Stimulated activated CD8-positive, alpha-beta memory T cell treated with anti-CD3 and anti-CD28 coated beads, Interleukin-2, amount 100 ng/mL, for 1 hour (primary cell): ENCODE measurements at places on chromosomes 1 and 21.

- no peak for DNase-seq
Observed at GRCh38 chr1:153357076-153357852, 390 bp upstream of the S100A9 start.

DNA sequence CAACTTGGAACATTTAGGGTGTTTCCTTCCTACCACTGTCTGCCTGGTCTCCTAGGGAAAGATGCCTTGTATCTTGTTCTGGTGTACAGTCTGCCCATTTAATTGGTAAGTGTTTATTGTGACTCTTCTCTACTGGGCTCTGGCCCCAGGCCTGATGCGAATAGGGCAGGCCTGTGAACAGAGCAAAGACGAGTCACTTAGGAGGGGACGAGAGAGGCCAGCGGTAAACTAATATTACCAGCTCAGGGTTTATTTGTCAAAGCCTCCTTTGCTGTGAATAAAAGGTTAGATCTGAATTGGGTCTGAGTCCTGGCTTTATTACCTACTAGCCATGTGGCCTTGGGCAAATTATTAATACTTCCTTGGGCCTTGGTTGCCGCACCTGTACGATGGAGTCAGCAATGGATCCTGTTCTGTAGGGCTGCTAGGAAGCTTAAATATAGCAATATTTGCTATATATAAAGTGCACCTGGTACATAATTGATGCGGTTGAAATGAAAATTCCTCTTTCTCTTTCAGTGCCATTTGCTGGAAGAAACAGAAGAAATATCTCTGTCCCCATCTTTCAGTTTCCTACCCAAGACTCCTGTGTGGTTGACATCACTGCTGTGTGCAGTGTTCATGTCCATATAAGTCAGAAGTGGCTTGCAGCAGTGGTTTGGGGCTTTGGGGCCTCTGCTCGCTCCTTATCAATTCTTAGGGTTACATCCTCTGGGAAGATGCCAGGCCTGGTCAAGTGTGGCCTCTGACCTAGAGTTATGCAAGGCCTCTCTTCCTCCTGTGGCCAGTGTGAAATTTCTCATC lies 32.4 kb downstream of the MAPKAPK2 start:
- DNase-seq = no peak

DNA sequence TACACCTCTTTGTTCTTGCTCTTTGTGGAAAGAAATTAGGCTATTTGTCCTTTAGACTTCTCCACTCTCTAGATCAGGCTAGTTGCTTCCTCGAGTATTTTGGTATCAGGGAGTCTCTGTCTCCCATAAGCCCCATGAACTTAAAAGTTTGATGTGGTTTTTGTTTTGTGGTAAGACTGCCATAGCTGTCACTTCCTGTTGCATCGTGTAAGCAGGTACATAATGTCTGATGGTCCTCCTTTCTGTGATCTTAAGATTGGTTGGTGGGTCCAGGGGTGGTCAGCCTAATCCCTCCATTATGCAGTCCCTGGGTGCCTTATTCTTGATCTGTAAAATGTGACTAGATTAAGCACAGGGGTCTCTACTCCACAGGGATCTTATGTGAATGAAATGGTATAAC lies 23.1 kb downstream of the CD53 start:
- DNase-seq = no peak

GRCh38 chr1:29912425-29912824 lies 676.1 kb downstream of the PTPRU start:
- DNase-seq = no peak

DNA sequence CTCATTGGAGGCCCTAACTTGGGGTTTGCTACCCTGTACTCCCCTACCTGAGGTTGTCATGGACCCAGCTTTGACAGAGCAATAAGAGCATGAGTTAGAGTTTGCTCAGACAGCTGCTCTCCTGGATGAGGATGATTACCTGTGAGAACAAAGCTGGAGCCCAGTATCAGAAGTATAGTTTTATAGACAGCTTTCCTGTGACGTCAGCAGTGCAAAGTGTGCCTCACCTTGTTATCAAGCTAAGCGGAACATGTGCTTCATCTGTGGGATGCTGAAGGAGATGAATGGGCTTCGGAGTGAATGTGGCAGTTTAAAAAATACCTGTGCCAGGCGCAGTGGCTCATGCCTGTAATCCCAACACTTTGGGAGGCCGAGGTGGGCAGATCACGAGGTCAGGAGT lies 5.4 kb upstream of the WDR47 start:
- DNase-seq = no peak

DNA sequence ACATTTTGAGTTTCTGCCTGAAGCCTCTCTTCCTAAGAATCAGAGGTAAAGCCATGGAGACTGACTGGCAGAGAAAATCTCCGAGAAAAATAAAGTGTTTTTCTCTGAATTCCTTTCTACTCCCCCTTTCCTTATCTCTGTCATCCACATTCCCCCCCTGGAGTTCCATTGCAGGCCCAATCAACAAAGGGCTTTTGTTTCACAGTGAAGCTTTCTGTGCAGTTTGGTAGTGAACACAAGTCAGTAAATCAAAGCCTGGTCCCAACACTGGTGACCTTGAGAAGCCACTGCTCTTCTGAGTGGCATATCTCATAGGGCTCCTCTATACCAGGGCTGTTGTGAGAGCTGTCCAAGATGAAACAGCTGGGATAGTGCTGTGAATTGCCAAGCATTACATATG lies 228.4 kb downstream of the SEC16B start:
- no peak for DNase-seq

DNA sequence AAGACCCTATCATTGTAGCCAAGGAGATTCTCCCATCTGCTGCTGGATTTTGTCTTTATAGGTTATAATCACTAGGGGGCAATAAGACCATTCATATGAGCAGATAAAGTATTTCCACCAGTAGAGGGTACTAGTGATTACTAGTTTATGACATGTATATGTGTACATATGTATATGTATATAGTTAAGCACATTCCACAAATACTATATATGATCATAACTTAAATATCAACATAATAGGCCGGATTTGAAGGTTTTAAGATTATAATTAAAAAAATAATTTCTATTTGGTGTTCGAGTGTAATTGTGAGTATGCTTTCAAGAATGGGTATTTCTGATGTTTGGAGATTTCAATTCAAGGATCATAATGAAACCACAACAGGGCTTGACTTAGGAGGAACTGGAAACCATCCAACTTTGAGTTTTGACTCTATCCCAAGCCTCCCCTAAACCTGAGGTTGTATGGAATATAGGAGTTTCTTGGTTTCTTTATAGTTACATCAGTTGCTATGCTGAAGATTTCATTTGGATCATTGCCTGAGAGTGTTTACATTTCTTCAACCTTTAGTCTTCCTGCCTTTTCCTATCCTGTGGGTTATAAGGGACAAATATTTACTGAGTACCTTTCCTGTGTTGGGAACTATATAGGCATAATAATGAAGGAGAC lies 16.9 kb downstream of the TCEANC2 start:
- DNase-seq = no peak

- DNase-seq = no peak
Observed at GRCh38 chr1:66778969-66779368, 22.1 kb downstream of the INSL5 start.

DNA sequence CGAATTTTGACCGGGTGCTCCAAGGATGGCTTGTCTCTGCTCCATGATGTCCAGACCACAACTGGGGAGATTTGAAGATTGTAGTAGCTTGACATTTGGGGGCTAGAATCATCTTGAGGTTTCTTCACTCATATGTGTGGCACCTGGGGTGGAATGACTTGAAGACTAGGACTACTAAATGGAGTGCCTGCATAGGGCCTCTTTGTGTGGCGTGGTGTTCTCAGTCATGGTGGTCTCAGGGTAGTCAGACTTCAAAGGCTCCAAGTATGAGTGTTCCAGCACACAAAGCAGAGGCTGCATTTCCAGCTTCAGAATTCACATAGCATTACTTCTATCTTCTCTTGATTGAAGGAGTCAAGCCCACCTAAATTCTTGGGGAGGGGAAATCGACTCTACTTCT lies 16.8 kb downstream of the ATF6 start:
- DNase-seq = no peak

GRCh38 chr21:25501462-25501861 lies 105.8 kb downstream of the MRPL39 start:
- no peak for DNase-seq

- no peak for DNase-seq
Observed at GRCh38 chr1:84110629-84111028, 33.4 kb upstream of the PRKACB start.

DNA sequence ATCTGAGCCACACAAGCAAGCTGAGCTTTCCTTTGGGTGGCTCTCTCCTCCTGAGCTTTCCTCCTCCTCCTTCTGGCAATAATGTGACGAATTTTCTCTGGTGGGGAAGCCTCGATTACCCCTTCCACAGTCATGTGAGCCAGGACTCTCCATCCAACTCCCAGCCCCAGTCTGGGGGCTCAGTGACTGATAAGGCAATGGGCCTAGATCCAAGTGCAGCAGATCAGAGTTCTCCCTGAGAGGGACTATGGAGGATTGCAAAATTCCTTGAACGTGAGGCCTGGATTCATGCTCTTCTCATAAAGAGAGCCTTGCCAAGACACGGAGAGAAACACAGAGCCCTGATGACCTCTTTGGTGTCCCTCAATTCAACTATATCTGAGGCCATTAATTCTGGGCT lies 31.3 kb upstream of the TRIM67 start:
- no peak for DNase-seq

GRCh38 chr1:71157151-71157550 lies 76.3 kb upstream of the ZRANB2 start:
- no peak for DNase-seq

DNA sequence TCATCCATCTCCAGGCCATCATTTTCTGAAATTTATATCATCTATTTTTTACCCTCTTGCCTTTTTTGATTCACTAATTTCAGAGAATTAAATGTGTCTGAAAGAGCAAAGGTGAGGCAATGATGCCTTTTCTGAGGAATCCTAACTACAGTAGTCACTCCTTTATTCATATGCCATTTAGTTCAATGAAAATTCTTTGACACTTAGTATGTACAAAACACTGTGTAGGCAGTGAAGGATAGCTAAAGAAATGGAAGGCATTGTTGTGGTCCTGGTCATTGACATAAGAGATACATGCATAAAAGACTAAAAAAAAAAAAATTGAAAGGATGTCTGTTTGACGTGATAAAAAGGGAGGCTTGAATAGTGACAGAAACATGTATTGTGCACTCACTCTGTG lies 171.9 kb upstream of the BEND5 start:
- no peak for DNase-seq

DNA sequence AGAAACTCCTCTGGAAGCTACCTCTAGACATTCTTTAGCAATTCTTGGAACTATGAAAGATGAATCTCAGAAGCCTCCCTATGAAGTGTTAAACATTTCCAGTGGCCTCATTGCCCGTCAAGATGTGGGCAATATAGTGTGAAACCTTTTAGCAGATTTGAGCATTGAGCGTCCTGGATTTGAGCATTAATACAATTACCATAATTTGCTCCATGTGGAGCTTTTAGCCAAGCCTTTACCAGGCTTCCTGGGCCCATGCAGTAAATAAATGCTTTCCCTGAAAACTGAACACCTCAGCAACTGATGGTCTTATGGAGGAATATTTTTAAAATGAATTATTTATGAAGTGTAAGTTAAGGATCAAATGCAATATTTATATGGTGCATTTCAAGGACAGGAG lies 162.0 kb downstream of the FGGY start:
- DNase-seq = no peak

DNA sequence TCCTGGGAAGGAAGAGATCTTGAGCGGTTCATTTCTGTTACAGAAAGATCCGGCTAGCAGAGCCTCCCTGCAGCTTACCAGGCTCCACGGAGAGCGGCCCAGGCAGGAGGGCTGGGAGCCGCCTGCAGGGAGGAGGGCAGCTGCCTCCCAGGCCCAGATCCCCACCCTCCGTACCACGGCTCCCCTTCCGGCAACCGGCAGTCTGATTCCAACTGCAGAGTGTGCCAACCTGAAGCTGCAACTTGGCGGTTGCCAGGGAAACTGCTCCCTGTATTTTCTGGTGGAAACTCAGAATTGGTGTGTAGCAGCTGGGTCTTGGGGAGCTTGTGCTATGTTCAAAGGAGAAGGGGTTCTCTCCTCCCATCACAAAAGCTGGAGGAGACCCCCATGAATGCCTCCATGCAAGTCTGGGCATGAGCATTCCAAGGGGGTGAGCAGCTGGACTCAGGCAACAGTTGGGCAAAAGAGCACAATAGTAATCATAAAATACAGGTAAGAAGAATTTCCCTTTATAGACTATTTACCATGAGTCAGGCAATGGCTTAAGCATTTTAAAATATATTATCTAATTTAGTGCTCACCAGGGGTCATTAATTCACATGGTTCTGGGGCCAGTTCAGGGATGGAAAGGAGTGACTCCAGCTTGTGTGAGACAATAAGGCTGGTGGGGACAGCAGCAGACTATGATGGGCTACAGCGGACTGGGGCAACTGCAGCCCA lies 46.1 kb upstream of the KAZN start:
- DNase-seq = no peak

GRCh38 chr1:71240656-71241055 lies 159.8 kb upstream of the ZRANB2 start:
- no peak for DNase-seq

- DNase-seq = no peak
Observed at GRCh38 chr1:30111431-30111830, 612.0 kb downstream of the MATN1 start.

DNA sequence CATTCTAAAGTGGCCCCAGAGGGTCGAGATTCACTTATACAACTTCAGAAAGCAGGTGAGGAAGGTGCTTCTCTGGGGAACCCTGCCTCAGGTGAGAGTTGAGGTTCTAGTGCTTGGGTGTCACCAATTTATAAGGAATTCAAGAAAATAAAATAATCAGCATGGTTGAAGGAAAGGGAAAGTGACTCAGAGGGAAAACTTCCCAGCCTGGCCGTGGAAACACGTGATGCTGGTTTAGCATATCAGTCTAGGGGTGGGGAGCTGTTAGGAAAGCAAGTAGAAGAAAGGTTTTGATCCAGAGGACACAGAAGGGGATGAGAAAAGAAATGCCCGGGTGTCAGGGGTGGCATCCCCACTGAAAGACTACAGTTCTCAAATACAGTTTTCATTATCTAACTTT lies 37.7 kb upstream of the TMEM125 start:
- no peak for DNase-seq

DNA sequence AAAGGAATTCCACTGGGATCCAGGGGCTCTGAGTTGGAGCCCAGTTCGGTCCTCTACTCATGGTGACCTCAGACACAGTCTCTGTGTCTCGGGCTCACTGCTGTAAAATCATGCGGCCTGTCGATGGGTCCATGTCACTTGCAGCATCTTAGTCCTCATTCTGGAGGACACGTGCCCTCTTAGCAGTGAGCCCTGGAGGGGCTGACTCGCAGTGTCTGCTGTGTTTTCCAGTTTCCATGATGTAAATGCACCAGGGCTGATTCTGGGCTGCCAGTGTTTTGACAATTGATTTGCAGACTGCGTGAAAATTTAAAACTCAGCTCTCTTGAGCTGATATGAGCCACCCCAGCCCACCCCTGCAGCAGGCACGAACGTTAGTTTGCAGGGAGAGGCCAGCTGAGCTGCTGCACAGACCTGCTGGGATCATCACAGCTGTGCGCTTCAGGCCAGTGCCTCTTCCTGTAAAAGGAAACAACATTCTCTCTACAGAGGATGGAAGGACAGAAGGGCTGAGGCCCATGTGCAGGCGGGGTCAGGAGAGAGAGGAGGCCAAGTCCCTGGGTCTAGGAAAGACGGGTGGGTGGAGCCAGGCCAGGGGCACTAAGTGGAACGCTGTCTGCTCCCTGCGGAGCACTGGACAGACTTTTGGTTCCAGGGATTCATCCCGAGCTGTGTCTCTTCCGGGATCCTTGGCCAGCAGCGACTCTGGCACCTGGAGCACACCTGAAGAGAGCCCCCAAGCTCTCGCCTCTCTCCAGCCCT lies 42.6 kb downstream of the RSPH1 start:
- no peak for DNase-seq
